ENCODE measurements at places on chromosomes 5 and 9.

- DNase-seq, result no peak
These were observed 5.7 kb downstream of the ENTPD8 start for GRCh38 chr9:137435381-137435891.

DNA sequence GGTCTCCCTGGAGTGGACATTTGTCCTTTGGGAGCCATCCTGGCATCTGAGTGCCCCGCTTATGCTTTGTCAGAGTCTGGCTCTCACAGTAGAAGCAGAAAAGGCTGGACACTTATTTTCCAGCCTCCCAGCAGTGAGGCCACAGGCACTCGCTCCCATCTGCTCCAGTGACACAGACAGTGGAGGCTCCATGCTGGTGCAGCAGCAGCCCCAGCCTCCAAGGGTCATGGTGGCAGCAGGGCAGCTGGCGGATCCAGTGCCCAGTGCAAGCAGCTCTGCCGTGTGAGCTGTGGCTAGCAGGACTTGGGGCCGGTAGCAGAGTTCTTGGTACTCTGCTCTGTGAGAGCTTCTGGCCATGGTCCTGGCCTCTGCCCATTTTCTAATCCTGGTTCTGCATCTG lies 157.3 kb upstream of the ALDH1B1 start:
- DNase-seq, result no peak

DNA sequence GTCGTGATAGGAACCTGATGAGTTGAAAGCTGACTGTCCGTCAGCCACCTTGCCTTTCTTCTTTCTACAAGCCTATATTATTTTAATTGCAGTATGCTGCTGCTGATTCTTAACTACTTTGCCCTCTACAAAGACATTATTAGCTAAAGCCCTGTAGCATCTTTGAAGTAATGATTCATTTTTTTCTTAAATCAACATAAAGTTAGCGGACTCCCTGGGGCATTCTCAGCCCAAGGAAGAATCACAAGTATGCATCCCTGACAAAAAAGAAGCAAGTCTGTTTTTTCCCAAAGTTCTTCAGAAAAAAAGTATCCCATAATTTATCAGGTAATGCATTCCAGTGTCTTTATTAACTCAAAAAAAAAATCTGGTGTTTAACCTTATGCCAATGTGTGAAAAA lies 69.5 kb upstream of the TAS2R1 start:
- no peak for DNase-seq

- no peak for DNase-seq
These were observed 26.1 kb downstream of the ZNF510 start for GRCh38 chr9:96751815-96752214.

DNA sequence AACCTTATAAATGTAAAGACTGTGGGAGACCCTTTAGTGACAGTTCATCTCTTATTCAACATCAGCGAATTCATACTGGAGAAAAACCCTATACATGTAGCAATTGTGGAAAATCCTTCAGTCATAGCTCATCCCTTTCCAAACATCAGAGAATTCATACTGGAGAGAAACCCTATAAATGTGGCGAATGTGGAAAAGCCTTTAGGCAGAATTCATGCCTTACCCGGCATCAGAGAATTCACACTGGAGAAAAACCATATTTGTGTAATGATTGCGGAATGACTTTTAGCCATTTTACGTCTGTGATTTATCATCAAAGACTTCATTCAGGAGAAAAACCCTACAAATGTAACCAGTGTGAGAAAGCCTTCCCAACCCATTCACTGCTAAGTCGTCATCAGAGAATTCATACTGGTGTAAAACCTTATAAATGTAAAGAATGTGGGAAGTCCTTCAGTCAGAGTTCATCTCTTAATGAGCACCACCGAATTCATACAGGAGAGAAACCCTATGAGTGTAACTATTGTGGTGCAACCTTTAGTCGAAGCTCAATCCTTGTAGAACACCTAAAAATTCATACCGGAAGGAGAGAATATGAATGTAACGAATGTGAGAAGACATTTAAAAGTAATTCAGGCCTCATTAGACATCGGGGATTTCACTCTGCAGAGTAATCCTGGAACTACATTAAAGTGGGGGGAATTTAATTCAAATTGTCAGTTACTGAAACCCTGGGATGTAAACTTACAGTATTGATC lies 17.7 kb downstream of the ZNF483 start:
- no peak for DNase-seq

DNA sequence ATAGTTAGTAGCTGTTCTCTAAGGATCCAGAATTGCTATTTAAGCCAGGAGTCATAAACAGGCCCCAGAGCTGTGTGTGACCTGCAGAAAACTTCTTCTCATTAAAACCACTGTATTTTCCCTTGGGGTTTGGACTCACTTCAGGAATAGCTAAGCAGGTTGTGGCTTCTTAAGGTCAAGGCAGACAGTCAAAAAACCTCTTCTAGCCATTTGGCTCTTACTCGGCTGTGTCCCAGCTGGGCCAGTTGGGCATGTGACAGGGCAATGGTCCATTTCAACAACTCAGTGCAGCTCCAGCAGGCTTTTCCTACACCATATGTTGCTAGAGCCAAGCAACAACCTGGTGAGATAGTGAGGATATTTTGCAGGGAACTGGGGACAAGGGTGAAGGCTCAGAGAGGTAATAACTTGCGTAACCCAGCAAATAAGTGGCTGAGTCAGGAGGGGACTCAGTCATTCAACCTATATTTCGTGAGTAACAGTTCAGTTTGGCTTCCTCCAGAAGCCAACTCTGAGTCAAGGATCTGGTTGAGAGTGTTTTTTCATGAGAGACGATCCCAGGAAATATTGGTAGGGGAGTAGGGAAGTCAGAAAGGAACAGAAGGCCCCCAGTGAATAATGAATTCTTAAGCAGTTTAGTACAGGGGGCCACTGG lies 115.4 kb upstream of the PPP2R2B start:
- DNase-seq, result no peak

GRCh38 chr5:175652741-175653663 lies 4.9 kb upstream of the HRH2 start:
- no peak for DNase-seq

DNA sequence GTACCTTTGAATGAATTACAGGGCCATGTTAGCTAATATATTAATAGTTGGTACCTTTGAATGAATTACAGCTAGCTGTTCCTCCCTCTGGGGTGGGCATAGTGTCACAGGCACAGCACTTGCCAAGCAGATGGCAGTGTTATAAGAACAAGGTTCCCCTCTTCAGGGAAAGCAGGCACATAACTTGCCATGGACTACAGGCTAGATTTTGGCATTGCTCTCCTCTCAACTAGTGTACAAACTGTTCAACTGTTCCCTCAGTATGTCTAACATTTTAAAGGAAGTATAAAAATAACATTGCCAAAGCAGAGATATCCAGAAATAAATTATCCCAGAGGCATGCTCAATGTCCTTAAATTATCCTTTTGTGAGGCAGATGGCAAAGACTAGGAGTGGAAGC lies 33.7 kb downstream of the ABITRAM start:
- no peak for DNase-seq

DNA sequence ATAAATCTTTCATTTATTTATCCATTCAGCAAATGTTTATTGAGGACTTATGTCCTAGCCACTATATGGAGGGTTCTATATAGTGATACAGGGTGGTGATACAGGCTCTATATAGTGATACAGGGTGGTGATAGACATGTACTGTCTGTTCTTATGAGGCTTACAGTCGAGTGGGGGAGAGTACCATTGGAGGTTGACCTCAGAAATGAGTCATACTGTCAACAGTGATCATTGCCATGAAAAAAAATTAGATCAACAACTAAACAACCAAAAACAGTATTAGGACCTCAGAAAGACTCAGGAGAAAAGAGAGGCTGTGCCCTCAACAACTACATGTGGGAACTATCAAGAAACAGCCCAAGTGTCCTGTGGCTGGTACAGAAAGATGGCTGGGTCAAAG lies 22.0 kb downstream of the PAPPA start:
- DNase-seq, result no peak
